ENCODE measurements at places on chromosomes 2 and 18. TPM values are rescaled to one million over a fixed set of nuclear protein-coding genes. Genes with fewer than 3 reads are reported as not detected.

Gene ARHGAP28
- total RNA-seq = not detected

Gene TOGARAM2
- total RNA-seq = 2.0 TPM

Gene TSPYL6
- not detected for total RNA-seq

Gene GTF2A1L
- total RNA-seq = not detected

Gene CAPN14
- total RNA-seq = 0.42 TPM

Gene CRIM1
- 12.6 TPM for total RNA-seq

Gene IL36G
- total RNA-seq = not detected

Gene SLC11A1
- total RNA-seq = 0.08 TPM

Gene HOXD13
- total RNA-seq = not detected

Gene LOXHD1
- 0.12 TPM for total RNA-seq

Gene ABCB11
- not detected for total RNA-seq

Gene CCDC74B
- 1.4 TPM for total RNA-seq

DNA sequence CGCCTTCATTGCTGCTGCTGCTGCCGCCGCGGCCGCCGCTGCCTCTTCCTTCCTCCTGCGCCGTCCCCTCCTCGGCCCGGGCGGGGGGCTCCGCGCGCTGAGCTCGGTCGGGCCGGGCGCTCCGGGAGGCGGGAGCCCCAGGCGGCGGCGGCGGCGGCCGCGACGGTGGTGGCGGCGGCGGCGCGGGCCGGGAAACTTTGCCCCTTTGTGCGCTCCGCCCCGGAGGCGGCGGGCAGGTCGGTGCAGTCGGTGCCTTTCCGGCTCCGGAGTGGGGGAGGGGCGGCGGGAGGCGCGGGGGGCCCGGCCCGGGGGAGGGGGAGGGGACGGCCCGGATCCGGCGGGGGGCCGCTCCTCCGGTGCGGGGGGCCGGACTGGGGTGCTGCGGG lies 205 bp downstream of the TET3 start:
- no peak overlapping the region for H3K4me3 ChIP-seq
- peak; percentile 70 for DNase-seq
- no peak overlapping the region for H3K27ac ChIP-seq
- peaks cover 38% of the 10 kb centered on the region for H3K36me3 ChIP-seq

- H3K27me3 ChIP-seq = peaks cover 4% of the 10 kb centered on the region
- no peak overlapping the region for H3K4me3 ChIP-seq
- H3K36me3 ChIP-seq = no peaks in the 10 kb centered on the region
- H3K27ac ChIP-seq = no peak overlapping the region
- no peak for DNase-seq
Observed at GRCh38 chr2:40259900-40260299, 192.0 kb downstream of the SLC8A1 start.

- no peaks in the 10 kb centered on the region for H3K36me3 ChIP-seq
- no peak for DNase-seq
- H3K27me3 ChIP-seq = no peaks in the 10 kb centered on the region
- no peak overlapping the region for H3K27ac ChIP-seq
- no peaks in the 10 kb centered on the region for H3K4me1 ChIP-seq
Observed at GRCh38 chr18:14949800-14950664, 202.1 kb downstream of the ANKRD30B start.

DNA sequence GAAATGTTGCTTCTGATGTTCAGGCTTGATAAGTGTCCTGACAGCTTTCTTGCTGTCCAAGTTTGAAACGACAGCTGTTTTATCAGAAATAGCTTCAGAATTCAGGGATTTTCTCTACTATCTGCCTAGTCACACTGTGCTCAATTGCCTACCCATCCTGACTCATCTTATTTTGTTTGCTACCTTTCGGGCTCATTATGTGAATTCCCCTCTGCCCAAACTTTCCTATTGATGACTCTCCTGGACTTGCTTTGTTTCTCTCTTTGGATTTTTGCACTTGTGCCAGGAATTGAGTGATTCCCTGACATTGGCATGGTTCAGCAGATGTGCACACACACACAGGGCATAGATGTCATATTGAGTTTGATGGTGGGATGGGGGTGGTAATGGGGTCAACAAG lies 1052.6 kb upstream of the PIK3C3 start:
- H3K36me3 ChIP-seq = no peaks in the 10 kb centered on the region
- no peaks in the 10 kb centered on the region for H3K27me3 ChIP-seq
- no peak overlapping the region for H3K4me3 ChIP-seq
- no peaks in the 10 kb centered on the region for H3K4me1 ChIP-seq
- no peak for DNase-seq
- H3K27ac ChIP-seq = no peak overlapping the region

DNA sequence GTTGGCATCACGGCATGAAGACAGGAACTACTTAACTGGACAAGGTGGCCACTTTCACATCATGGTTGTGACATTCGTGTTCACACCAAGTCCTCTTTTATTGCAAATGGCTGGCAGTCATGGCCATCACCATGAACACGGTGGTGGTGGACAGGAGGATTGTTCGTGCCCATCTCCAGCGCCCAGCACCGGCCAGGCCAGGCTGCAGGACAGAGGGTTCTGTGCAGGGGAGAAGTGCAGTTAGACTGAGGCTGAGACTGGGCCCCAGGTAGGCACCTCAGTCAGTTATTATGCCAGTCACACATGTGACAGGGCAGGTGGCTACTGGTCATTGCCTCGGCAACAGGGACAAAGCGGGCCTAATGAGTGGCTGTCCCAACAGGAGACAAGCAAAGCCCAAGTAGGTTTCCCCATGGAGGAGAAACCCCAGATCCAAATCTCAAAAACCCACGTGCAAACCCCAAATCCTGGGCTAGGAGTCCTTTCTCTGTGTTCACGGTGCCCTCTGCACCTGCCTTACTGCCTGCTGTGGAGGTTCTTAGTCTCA lies 468.1 kb upstream of the MYT1L start:
- H3K27ac ChIP-seq = no peak overlapping the region
- no peak for DNase-seq
- no peak overlapping the region for H3K4me3 ChIP-seq
- no peaks in the 10 kb centered on the region for H3K27me3 ChIP-seq
- H3K4me1 ChIP-seq = no peaks in the 10 kb centered on the region

- H3K27me3 ChIP-seq = no peaks in the 10 kb centered on the region
- H3K4me1 ChIP-seq = peaks cover 21% of the 10 kb centered on the region
- H3K36me3 ChIP-seq = peaks cover 2% of the 10 kb centered on the region
- DNase-seq = peak; percentile 4
- H3K4me3 ChIP-seq = no peak overlapping the region
Observed at GRCh38 chr2:12448846-12449505, 267.8 kb upstream of the TRIB2 start.

- H3K27me3 ChIP-seq = peaks cover 10% of the 10 kb centered on the region
- no peak for DNase-seq
- H3K4me3 ChIP-seq = no peak overlapping the region
- H3K36me3 ChIP-seq = no peaks in the 10 kb centered on the region
- H3K4me1 ChIP-seq = no peaks in the 10 kb centered on the region
- no peak overlapping the region for H3K27ac ChIP-seq
Observed at GRCh38 chr2:60612033-60612432, 58.6 kb upstream of the BCL11A start.

DNA sequence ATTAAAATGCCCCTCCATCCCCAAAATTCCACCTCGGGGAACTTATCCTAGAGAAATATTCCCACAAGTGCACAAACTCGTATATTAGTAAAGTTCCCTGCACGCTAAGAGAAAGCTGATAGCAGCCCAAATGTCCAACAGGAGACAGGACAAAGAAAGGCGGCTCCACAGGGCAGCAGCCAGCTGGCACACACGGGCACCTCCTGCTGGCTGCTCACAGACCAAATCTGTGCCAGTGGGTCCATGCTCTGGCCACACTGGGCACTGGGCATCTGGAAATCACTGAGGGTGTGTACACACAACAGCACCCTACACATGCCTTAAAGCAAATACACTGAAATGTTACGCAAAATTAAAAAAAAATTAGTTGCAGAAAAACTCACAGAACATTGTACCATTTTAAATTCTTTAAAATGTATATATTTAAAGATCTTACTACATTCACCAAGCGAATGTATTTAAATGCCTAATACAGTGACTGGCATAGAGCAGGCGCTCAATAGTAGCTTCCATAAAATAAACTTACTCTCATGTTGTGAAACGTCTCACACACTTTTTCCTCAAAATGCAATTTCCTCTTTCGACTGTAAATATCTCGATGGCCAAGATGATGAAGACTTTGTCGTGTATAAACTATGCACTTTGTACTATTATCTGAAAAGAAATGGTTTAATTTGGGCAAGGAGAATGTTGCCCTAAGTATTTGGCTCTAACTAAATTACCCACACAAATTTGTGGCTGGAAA lies 19.4 kb downstream of the ZNF516 start:
- no peaks in the 10 kb centered on the region for H3K27me3 ChIP-seq
- H3K4me1 ChIP-seq = peaks cover 37% of the 10 kb centered on the region
- no peak overlapping the region for H3K4me3 ChIP-seq
- H3K27ac ChIP-seq = peak overlapping the region; percentile 35
- DNase-seq = no peak
- H3K36me3 ChIP-seq = peaks cover 2% of the 10 kb centered on the region

GRCh38 chr2:219434468-219434717 lies 250 bp upstream of the SPEG start:
- no peaks in the 10 kb centered on the region for H3K36me3 ChIP-seq
- peaks cover 22% of the 10 kb centered on the region for H3K27me3 ChIP-seq
- no peaks in the 10 kb centered on the region for H3K4me1 ChIP-seq
- H3K4me3 ChIP-seq = no peak overlapping the region
- no peak overlapping the region for H3K27ac ChIP-seq
- no peak for DNase-seq

DNA sequence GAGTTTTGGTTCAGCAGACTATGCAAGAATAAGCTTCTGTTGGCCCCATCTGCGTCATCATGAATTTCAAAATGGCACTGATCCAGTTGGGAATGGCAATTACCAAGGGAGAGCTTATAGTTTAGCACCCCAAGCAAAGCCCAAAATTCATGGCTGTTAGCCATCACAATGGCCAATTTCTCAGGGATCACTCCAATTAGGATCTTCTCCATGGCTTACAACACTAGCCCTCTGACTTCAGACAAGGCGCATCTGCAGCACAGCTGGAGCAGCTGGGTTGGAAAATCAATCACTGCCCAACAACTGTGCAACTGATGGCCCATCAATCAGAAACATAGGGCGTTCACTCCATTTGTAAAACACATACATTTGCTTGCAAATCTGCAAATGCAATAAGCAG lies 273.6 kb downstream of the SRBD1 start:
- H3K36me3 ChIP-seq = no peaks in the 10 kb centered on the region
- H3K4me1 ChIP-seq = no peaks in the 10 kb centered on the region
- DNase-seq = no peak

GRCh38 chr18:9859232-9859631 lies 26.5 kb upstream of the TXNDC2 start:
- H3K27me3 ChIP-seq = peaks cover 7% of the 10 kb centered on the region
- peaks cover 12% of the 10 kb centered on the region for H3K4me1 ChIP-seq

DNA sequence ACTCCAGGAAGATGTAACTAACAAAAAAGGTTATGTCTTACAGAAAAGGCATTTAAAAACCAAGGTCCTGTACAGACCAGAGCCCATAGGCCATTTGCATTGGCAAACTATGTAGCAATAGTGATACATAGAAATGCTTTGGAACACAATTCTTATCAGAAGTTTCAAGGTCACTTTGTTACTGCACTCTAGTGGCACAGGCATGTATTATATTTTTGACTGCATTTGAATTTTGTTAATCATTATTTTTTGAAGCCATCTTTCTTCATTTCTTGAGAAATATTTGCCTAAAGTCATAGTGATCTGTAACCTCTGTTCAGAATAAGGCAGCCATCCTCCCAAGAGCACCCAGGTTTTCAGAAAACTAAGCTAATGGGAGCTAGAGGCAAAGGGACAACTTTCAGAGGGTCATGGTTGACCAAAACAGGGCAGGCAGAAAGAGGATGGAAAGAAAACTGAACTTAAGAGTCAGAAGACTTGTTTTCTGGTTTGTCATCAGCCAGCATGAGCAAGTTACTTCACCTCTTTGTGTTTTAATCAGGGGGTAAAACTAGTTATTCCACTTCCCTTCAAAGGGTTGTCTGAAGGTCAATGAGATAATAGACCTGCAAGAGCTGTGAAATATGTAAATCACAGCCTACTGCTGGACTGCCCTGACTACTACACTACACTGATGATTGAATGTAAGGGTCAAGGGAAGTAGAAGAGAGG lies 41.5 kb downstream of the SLC38A11 start:
- H3K4me1 ChIP-seq = peaks cover 4% of the 10 kb centered on the region
- no peak overlapping the region for H3K27ac ChIP-seq
- H3K4me3 ChIP-seq = no peak overlapping the region
- H3K27me3 ChIP-seq = no peaks in the 10 kb centered on the region
- DNase-seq = no peak
- H3K36me3 ChIP-seq = no peaks in the 10 kb centered on the region

GRCh38 chr2:70518557-70518956 lies 35.1 kb downstream of the TGFA start:
- peaks cover 13% of the 10 kb centered on the region for H3K4me1 ChIP-seq
- no peaks in the 10 kb centered on the region for H3K36me3 ChIP-seq
- H3K4me3 ChIP-seq = no peak overlapping the region

DNA sequence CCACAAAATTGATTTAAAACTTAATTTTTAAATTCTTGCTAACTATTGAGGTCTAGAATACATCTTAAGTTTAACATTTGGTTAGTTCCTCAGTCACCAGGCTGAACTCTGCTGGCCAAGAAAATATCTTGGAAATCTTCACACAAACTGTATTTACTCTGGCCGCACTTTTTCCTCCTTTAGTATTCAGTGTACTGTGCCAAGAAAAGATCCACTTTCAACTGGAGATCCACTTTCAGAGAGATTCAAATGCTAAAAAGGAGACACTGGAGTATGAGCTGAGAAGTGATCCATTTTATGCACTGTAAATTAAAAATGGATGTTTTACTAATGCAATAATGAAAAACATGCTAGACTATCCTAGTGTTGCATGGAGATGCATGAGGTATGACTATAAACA lies 98.1 kb downstream of the ANTXR1 start:
- no peaks in the 10 kb centered on the region for H3K36me3 ChIP-seq
- H3K27me3 ChIP-seq = peaks cover 3% of the 10 kb centered on the region
- no peak for DNase-seq
- H3K4me1 ChIP-seq = no peaks in the 10 kb centered on the region
- H3K27ac ChIP-seq = no peak overlapping the region
- H3K4me3 ChIP-seq = no peak overlapping the region

- DNase-seq = no peak
- no peaks in the 10 kb centered on the region for H3K4me1 ChIP-seq
- H3K4me3 ChIP-seq = no peak overlapping the region
- no peak overlapping the region for H3K27ac ChIP-seq
- H3K36me3 ChIP-seq = no peaks in the 10 kb centered on the region
- H3K27me3 ChIP-seq = no peaks in the 10 kb centered on the region
Observed at GRCh38 chr18:10736984-10737383, 211.2 kb downstream of the NAPG start.

DNA sequence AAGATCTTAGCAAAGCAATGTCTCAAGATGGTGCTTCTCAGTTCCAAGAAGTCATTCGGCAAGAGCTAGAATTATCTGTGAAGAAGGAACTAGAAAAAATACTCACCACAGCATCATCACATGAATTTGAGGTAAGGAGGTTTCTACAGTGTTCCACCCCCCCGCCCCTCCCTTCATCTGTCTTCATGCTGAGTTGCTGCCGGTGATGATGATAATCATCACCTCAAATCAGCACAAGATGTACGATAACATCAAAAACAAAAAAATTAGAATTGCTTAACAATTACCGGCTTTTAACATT lies 14.6 kb downstream of the UGP2 start:
- peaks cover 42% of the 10 kb centered on the region for H3K4me1 ChIP-seq
- peak overlapping the region; percentile 78 for H3K27ac ChIP-seq
- no peaks in the 10 kb centered on the region for H3K27me3 ChIP-seq
- H3K36me3 ChIP-seq = peaks cover 38% of the 10 kb centered on the region
- H3K4me3 ChIP-seq = peak overlapping the region; percentile 47

Data from activated naive CD8-positive, alpha-beta T cell treated with anti-CD3 and anti-CD28 coated beads for 36 hours (primary cell).